Suppressor macrophage (primary cell): ENCODE measurements at places on chromosomes 4 and X.

- no peak for DNase-seq
Measured at GRCh38 chr4:185895351-185895750, 83.4 kb upstream of the SORBS2 start.

DNA sequence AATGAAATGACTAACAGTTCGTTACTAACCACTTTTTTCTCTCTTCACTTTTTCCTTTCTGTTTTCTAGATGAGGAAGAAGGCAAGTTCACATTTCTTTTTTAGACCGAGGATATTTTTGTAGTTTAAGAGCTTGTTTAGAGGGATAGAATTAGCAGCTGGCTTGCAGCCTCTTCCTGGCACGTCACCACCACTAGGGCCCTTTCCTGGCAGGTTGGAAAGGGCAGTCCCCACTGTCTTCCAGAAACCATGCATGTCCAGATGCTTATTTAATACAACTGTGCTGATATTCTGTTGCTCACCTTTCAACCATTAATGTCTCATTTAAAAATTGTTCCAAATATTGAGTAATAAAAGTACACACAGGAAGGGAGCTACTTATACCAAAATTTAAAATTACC lies 209.5 kb upstream of the PACRGL start:
- no peak for DNase-seq

DNA sequence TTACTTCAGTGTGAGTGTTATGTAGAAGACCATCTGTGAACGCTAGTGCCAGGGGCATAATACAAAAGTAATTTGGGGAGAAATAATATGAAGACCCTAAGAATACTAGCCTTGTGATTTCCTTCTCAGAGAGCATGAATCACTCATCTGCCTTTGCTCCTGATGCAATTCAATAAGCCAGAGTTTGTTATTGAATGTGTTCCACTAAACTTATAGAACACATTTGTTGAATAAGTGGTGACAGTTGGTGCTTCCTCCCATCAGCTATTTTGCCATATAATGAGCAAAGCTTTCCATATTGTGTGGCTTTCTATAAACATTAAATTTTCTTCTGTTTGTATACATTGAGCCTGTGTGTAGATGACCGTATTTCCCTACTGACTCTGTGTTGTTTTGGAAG lies 136.4 kb upstream of the QRFPR start:
- DNase-seq: no peak

- DNase-seq: no peak
Measured at GRCh38 chr4:137090951-137091350, 441.3 kb downstream of the PCDH18 start.
